Fibroblast of skin of right quadriceps (primary cell): ENCODE measurements at places on chromosomes 4 and X.

- peak; percentile 48 for DNase-seq
Observed at GRCh38 chr4:111883557-111883999, 261.7 kb upstream of the FAM241A start.

GRCh38 chr4:28062562-28062961 is 1201.9 kb downstream of the STIM2 start:
- DNase-seq = no peak

- peak; percentile 82 for DNase-seq
Observed at GRCh38 chrX:11064851-11065600, 46.1 kb upstream of the HCCS start.

- peak; percentile 39 for DNase-seq
Observed at GRCh38 chr4:105060628-105061027, 86.0 kb upstream of the TET2 start.

DNA sequence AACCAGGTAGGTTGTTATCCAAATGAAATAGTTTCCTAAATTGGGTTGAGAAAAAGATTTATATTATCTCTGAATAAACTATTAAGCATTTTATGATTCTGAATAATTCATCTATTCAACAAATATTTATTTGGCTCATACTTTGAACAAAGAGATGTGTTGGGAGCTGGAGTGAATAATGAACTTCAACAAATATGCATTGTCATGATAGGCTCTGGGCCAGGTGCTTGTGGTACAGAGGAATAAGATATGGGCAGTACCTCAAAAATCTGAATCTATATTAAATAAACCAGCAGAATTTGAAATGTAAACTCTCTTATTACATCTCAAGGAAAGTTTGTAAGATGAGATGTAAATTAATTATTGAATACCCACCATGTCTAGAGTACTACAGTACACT is 75.7 kb upstream of the DCLK2 start:
- DNase-seq = no peak

DNA sequence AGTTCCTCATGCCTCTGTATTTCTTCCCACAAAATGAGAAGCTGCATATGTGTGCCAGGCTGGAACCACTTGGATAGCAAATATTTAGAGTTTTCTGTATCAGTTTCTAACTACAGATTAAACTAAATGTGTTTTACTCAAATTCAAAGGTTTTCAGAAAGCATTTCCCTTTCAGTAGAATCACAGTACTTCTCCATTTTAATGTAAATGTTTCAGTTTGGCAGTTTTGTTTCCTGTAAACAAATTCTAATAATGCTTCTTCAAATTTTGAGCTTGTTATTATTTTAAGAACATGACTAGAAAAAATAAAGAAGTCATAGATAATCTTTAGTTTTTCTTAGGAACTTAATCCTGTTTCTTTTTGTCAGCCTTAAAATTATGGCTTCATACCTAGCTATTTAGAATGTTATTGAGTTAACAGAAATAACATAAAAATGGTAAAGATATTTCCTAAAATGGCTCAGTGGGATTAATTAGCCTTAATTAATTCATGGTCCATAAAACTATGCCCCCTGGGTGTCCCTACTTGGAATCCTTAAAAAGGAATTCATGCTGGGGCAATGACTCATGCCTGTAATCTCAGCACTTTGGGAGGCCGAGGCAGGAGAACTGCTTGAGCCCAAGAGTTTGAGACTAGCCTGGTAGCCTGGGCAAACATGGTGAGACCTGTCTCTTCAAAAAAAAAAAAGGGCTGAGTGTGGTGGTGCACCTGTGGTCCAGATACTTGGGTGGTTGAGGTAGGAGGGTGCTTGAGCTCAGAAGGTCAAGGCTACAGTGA is 83.8 kb upstream of the GPR34 start:
- DNase-seq = peak; percentile 18

DNA sequence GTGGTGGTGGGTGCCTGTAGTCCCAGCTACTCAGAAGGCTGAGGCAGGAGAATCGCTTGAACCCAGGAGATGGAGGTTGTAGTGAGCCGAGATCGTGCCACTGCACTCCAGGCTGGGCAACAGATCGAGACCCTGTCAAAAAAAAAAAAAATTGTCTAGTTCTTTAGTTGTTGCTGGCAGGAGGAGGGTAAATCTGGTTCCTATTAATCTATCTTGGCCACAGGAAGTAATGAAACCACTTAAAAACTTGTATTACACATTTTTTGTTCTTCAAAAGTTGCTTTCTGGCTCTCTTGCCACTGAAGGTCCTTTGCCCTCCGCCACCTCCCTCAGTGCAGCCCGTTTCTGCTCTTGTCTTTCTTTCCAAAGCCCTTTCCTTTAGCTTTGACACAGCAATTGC is 102.9 kb upstream of the ARSJ start:
- peak; percentile 24 for DNase-seq

GRCh38 chr4:169037506-169037905 is 27.5 kb upstream of the CBR4 start:
- no peak for DNase-seq

DNA sequence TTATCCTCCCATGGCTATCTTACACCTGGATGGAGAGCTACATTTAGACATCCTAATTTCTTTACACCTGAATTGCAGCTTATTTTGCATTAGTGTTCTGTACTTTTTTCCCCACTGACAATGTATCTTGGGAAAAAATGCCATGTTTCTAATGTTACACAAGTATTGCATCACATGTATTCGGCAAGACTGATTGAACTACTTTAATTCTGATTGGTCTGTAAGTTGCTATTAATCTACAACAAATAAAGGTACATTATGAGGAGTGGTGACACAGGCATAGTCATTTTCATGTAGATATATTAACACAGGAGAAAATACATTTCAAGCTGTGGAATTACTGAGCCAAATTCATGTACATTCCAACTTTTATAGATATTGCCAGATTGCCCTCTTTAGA is 558.0 kb downstream of the TRIML1 start:
- DNase-seq = no peak

- DNase-seq = peak; percentile 19
Observed at GRCh38 chr4:68346461-68346860, 3.4 kb downstream of the YTHDC1 start.

DNA sequence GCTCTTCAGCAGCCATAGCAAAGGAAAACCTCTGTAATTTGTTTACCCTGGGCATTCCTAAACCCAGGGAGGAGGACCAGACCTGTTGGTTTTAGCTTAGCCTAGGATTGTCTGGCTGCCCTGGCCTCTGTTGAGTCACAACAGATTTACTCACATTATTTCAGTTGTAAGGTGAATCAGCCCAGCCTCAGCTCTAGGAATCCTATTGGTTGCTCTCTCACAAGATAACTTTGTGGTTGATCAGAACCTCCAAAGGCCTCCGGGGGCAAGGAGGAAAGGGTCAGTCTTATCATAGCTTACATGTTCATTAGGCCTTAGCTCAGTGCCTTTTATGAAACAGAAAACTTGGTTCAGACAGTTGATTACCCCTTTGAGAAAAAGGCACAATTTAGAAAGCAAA is 41.0 kb downstream of the PDK3 start:
- peak; percentile 24 for DNase-seq

DNA sequence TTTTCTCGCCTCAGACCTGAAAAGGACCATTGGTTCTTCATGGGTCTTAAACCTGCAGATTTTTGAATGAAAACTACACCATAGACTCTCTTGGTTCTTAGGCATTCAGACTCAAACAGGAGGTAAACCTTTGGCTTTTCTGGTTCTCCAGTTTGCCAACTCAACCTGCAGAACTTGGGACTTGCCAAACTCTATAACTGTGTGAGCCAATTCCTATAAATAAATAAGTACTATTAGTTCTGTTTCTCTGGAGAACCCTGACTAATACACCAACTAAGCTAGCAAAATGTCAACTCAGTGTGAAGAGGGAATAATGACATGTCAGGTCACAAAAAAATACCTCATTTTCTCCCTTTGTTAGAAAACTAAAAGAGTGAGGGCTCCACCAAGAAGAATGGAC is 374.6 kb downstream of the RAB28 start:
- no peak for DNase-seq

- peak; percentile 39 for DNase-seq
Observed at GRCh38 chrX:150486011-150486410, 82.4 kb upstream of the MTM1 start.

DNA sequence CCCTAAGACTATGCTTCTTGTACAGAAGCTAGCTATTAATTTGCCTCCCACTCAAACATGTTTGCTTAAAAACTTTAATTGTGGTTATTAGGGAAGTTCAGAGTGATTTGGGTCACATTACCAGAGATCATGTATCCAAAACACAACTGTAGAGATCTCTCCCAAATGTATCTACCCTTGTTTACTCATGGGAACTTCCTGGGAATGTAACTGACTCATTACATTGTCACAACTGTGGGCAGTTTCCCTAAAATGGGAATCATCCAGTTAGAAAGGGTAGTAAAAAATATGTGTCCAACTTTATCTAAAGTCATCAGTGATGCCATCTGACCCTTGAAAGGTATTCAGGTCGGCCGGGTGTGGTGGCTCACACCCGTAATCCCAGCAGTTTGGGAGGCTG is 40.3 kb upstream of the GLRA3 start:
- DNase-seq = no peak

DNA sequence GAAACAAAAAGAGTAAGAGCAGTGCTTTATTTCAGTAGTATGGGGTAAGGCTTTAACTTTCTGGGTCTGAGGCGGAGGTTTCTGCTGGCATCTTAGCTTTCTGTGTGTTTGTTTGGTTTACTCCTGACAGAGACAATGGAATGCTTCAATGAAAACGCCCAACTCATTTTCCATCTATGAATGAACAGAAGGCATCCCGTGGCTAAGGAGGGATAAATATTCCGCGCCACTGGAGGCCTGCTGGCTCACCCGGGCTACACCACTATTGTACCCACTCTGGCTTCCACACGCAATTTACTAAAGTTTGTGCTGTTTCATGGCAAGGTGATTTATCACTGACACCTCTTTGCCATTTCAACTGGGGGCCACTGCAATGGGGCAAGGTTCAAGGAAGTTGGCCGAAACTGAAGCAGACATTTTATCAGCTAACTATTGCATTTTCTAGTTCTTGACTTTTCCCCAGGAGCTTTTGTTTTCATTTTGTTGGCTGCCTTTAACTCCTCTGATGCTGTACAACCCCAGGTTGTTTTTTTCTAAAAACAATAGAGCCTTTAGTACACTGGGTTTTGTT is 32.8 kb upstream of the PPARGC1A start:
- DNase-seq = no peak

- peak; percentile 57 for DNase-seq
Observed at GRCh38 chr4:85823295-85823694, 348.3 kb downstream of the ARHGAP24 start.

DNA sequence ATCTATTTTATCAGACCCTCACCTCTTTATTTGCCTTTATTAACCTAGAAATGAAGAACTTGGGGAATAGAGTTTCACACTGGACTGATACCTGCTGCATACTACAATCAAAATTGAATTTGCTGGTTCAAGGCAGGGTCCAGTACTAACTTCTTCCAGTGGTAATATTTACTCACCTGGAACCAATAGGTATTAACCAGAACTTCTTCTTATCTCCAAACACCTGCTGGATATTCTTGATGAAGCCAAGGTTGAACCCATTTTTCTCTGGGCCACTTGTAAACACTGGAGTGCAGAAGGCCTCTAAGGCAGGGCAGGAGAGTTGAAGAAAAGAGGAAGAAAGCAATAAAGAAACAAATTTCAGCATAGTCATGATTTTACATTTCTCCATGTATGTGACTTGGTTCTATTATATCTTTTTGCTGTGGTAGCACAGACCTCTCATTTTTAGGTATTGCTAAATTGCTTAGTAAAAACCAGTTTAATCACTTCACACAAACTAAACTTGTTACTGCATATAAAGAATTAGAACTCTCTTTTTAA is 101.1 kb downstream of the ZDHHC15 start:
- no peak for DNase-seq

GRCh38 chrX:23786268-23786815 is 3.4 kb downstream of the SAT1 start:
- no peak for DNase-seq

DNA sequence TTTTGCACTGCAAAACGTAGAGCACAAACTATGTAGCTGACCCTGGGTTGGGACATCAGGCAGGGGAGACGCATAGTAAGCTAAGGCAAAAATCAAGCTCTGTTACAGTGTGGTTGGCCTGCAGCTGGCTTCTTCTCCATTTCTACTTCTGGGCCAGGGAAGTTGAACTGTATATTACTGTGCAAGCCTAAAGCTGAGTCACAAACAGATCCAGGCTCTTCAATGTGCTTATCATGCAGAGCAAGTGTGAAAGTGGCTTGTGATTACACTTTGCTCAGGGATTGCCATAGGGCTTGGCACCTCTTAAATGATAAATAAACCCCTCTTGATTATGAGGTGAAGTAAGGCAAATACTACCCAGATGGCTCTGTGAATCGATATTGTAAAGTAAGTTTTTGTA is 40.5 kb downstream of the CLDN34 start:
- no peak for DNase-seq

DNA sequence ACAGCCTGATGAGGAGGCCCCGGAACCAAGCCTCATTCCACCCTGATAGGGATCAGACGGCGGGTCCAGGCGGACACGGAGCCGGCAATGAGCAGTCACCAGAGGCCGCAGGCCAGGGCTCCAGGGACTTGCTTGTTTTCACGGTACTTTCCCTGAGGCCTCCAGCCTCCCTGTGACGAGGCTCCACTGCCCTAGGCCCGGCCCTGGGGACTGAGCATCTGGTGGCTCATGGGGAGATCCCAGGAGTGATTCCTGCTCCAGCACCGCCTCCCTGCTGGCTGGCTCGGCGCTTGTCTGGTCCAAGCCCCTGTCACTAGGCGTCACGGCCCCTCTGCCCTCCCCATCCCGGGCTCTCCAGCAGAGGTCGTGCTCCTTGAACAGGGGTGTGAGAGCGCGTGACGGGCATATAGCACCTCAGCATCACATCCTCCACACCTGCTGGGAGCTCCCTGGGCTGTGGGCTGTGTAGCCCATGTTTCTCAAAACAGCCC is 14.1 kb downstream of the HTRA3 start:
- no peak for DNase-seq

GRCh38 chr4:101818362-101818761 is 27.8 kb downstream of the BANK1 start:
- DNase-seq = peak; percentile 75

DNA sequence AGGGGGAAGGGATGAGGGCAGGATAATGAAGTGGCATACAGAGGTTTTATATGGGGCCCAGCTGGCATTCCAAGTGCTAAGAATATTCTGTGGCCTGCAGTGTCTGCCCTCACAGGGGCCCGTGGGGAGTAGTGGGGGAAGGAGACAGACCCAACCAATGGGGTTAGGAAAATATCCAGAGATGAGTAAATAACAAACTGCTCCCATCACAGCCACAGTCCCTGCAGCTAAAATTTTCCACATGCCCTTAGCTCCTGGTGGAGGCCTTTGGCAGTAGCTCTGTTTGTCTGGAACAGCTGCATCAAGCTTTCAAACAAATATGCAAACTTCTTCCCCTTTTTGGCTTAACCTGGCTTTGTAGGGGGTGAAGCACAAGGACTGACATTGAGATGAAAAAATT is 3.1 kb downstream of the SRPX2 start:
- DNase-seq = no peak
